Ovary (tissue), 10 donors: ENCODE measurements at places on chromosomes 5 and 9. TPM values are rescaled to one million over a fixed set of nuclear protein-coding genes. Genes with fewer than 3 reads are reported as not detected.

- no peak for DNase-seq
These were observed 1778.5 kb upstream of the ACO1 start for GRCh38 chr9:30605936-30606335.

DNA sequence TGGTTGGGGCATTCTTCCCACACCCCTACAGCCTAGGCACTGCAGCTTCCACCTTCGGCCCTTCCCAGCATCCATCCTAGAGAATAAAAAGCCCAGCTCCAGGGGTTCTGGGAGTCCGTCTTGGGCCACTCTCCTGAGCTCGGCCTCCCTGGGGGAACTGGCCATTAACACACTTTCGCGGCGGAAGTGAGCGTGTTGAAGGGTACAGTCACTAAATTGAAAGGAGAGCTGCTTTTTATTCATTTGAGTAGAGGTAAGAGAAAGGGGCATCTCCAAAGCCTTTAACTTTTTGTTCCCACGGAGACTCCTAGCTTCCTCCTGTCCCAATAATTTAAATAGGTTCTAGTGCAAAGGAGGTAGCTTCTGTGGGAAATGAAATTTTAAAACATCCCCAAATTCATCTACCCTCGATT lies 31.0 kb upstream of the NFIB start:
- no peak for DNase-seq

GRCh38 chr9:136225748-136226679 lies 19.6 kb downstream of the QSOX2 start:
- DNase-seq = no peak

Gene SMIM33
- polyA plus RNA-seq = not detected

Gene FASTKD3
- 9.3 TPM for polyA plus RNA-seq

Gene FOXD1
- not detected for polyA plus RNA-seq

Gene ROPN1L
- polyA plus RNA-seq = 0.30 TPM

Gene PLGRKT
- 11.8 TPM for polyA plus RNA-seq
